HCT116 (cell line): ENCODE measurements at places on chromosomes 12 and 14. TPM values are rescaled to one million over a fixed set of nuclear protein-coding genes. Genes with fewer than 3 reads are reported as not detected.

The ACADS gene
- 21.4 TPM for total RNA-seq

The LRP1-AS gene
- total RNA-seq, result not detected

GRCh38 chr12:100395811-100396210 lies 38.9 kb downstream of the SLC17A8 start:
- no peak for DNase-seq

GRCh38 chr12:122835750-122836026 lies 431 bp downstream of the HIP1R start:
- DNase-seq, result no peak

The KRT85 gene
- total RNA-seq, result not detected

- no peak for DNase-seq
Measured at GRCh38 chr14:97377550-97377949, 580.4 kb downstream of the VRK1 start.
